ENCODE measurements at places on chromosomes 7 and 10.

GRCh38 chr10:81280497-81281479 lies 594.2 kb upstream of the NRG3 start:
- no peak for DNase-seq

GRCh38 chr7:108129018-108129965 lies 869 bp downstream of the LAMB4 start:
- DNase-seq: no peak

DNA sequence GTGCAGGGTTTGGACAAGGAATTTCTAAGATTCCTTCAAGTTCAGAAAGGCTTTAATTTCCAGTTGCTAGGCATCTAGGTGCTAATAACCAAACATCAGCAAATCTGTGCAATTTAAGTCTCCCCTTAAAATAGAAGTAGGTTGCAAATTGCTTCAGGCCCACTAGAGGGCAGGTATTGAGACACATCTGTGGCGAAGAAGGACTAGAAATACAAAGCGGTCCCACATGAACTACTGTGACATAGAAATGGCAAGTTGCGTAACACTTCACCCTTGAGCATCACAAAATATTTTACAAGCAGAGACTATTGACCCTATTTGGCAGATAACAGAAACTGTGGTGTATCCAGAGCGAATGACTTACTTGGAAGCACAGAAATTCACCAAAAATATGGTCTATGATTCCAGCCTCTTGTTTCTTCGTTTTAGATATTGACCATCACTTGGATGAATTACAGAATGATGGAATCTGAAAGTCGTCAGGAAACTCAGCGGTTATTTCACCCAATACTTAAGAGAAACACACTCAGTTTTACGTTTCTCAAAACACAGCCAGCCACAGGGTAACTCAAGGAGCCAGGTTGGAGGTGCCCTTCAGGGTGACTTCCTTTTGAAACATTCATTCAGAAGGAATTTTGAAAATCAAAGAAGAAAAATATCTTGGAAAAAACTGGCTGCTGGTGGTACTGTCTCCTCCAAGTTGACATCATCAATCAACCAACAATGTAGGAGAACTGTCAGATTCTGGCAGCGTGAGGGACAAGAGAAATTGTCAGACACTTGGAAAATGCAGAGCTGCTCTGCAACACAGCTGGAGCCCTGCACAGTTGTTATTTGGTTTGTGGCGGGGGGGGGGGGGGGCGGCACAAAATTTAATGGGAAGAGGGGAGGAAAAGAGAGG lies 256.3 kb upstream of the MINDY3 start:
- no peak for DNase-seq

DNA sequence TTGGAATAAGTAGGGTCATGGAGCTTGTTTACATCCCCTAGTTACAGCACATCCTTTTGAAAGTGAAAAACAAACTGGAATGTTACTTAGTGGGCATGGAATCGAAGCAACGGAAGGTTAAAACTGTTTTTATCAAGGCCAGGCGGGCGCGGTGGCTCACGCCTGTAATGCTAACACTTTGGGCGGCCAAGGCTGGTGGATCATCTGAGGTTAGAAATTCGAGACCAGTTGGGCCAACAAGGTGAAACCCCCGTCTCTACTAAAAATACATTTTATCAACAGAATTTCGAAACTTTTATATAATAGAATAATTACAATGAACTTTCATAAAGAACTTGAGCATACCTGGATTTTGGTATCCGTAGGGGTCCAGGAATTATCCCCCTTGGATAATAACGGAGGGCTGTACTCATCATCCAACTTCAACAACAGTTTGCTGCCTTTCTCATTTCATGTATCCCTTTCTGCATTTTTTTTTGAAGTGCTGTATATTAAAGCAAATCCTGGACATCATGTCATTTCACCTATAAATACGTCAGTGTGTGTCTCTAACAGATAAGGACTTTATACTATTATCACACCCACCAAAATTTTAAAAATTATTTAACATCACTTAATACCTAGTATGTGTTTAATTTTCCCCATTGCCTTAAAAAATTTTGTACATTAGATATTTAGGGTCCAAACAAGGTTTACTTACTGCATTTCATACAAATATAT lies 1.3 kb upstream of the TMED4 start:
- no peak for DNase-seq

GRCh38 chr7:80335511-80336231 lies 176.2 kb downstream of the GNAT3 start:
- no peak for DNase-seq

GRCh38 chr7:41698726-41699125 lies 4.2 kb downstream of the INHBA start:
- no peak for DNase-seq

DNA sequence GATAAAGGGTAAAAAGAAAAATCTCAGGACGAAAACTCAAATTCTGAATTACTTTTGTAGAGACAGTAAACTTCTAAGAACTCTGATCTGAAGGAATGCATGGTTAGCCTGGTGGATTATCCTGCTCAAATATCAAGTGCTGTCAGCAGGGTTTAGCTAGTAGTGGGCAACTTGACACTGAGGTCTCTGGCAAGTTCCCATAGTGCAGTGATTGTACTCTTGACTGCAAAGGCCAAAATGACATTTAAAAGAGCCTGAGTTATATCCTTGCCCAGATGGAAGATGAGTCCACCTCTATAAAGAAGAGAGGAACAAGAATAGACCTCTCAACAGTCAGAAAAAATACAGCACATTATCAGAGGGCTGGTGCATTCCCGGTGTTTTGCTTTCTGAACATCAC lies 304.5 kb upstream of the IMMP2L start:
- DNase-seq: no peak

DNA sequence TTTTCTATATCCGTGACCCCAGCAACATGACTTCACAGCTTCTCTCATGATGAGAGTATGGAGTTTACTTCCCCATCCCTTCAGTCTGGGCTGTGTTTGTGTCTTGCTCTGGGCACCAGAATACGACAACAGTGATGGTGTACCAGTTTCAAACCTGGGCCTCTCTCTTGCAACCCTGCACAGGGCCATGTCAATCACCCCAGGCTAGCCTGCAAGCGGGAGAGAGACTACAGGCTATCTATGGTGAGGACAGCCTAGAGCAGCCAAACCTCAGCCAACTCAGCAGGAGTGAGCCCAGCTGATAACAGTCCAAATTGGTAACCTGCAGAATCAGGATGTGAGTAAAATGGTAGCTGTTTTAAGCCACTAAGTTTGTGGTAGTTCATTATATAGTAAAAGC lies 235.8 kb downstream of the CHCHD3 start:
- DNase-seq: no peak

DNA sequence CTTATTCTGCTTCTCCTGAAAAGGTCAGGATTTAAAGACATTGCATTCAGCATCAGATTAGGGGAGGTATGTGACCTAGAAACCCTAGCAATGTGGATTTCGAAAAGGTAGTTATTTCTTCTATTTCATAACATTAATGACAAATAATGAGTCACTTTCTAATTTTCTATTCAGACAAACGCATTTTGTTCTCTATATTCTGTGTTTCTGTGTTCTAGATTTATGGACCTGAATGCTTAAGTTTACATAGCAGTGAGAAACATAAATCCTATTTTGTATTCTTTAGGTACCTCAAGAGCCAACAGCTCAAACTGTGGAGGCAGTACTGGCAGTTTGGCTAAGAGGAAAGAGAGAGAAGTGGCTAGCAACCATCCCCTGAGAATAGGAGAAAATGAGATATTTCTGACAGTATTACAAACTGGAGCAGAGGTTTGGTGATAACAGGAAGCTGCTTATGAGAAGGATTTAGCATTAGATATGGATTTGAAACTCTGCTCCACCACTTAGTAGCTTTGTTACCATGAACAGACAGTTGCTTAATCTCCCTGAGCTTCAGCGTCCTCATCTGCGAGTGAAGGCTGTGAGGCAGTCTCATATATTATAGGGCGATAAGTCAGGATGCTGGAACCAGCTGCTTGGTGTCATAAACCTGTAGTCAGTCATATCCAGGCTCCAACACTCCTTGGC lies 28.2 kb downstream of the CDK14 start:
- no peak for DNase-seq

GRCh38 chr10:9222917-9223316 lies 1168.4 kb downstream of the GATA3 start:
- no peak for DNase-seq

Measured in glutamatergic neuron (in vitro differentiated cells).